WTC11 (cell line): ENCODE measurements at places on chromosomes 11 and 22. TPM values are rescaled to one million over a fixed set of nuclear protein-coding genes. Genes with fewer than 3 reads are reported as not detected.
A peak's percentile ranks its signal among the peaks of the same experiment; 100 is the strongest.

DNA sequence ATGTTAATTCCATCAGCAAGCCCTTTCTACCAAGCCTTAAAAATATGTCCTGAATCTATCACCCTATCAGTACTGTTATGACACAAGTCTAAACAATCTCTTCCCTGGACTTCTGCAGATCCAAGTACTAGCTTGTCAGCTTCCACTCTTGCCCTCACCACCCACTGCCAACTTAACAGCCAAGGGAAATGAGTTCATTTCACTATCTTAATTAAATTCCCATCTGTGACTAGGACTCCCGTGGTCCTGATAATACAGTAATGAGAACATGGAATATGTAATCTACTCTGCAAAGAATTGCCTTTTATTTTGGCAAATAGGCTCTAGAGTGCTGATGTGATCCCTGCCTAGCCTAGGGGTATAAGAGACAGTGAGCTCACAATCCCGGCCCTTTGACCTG lies 10.1 kb downstream of the UBQLN3 start:
- DNase-seq, result no peak

- no peak for DNase-seq
These were observed 30.8 kb downstream of the ZNRF3 start for GRCh38 chr22:28914201-28914600.

GRCh38 chr11:108160970-108161566 lies 39.7 kb downstream of the ACAT1 start:
- DNase-seq, result no peak

GRCh38 chr22:17100621-17101020 lies 15.8 kb downstream of the IL17RA start:
- no peak for DNase-seq

- DNase-seq, result no peak
These were observed 28.4 kb downstream of the ARHGAP32 start for GRCh38 chr11:129163714-129164164.

- DNase-seq, result no peak
These were observed 2.0 kb upstream of the CASTOR1 start for GRCh38 chr22:30291058-30291892.

GRCh38 chr11:66956689-66957290 lies 1.4 kb downstream of the PC start:
- DNase-seq, result no peak

DNA sequence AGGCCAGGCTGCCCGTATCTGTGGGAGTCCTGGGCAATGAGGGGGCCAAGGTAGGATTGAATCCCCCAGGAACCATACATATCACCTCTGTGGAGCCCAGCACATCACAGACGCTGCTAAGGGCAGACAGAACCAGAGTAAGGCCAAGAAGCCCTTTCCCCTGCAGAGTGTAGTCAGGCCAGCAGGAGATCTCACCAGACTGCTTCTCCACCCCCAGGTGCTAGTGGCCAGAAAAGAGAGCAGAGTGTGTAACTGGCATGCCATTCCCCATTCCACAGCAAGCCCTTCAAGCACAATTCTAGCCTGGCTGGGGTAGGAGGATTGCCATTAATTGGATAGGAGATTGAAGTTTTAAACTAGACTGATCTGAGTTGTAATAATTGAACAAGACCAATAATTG lies 28.0 kb upstream of the FCHSD2 start:
- DNase-seq, result no peak

- DNase-seq, result no peak
These were observed 44.9 kb downstream of the CD82 start for GRCh38 chr11:44610186-44610955.

DNA sequence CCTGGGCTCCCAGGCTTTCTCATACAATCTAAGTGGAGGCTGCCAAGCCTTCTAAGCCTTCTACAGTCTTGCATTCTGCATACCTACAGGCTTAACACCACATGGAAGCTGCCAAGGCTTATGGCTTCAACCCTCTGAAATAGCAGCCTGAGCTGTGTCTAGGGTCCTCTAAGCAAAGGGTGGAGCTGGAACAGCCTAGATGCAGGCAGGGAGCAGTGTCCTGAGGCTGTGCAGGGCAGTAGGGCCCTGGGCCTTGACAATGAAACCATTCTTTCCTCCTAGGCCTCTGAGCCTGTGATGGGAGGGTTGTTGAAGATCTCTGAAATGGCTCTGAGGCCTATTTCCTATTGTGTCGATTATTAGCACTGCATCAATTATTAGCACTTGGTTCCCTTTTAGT lies 150.9 kb upstream of the GRK3 start:
- DNase-seq, result no peak

GRCh38 chr11:45471266-45471665 lies 185.1 kb upstream of the SYT13 start:
- no peak for DNase-seq

- DNase-seq, result peak; percentile 77
These were observed 43.9 kb downstream of the BIRC2 start for GRCh38 chr11:102390667-102391465.

DNA sequence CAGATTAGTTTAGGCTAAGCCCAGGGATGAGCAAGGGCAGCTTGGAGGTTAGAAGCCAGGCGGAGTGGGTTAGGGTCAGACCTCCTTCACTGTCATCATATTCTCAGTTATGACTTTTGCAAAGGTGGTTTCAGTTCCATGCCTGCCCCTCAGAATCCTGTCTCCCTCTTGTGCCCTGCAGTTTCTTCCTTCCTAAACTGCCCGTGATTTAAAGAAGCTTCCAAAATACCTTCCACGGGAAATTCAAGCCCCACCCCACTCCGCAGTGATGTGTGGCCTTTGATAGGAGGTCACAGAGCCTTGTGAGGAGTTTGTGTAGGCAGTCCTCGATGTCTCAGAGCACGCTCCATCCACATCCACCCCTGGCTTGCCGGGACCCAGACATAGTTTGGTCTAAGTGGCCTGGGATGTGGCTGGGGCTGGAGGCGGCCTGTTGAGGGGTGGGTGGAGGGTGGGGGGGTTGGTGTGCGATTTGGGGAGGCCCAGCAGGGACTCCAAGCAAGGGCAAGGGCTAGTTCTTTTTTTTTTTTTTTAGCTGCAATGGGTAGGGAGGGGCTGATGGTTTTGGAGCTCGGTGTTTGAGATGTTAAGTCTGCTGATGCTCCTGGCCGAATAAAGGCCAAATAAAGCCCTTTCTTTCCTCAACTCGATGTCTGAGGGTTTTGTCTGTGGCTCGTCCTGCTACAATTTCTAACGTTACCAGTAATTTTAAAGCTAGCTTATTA lies 1.6 kb upstream of the IFITM1 start:
- DNase-seq, result no peak

DNA sequence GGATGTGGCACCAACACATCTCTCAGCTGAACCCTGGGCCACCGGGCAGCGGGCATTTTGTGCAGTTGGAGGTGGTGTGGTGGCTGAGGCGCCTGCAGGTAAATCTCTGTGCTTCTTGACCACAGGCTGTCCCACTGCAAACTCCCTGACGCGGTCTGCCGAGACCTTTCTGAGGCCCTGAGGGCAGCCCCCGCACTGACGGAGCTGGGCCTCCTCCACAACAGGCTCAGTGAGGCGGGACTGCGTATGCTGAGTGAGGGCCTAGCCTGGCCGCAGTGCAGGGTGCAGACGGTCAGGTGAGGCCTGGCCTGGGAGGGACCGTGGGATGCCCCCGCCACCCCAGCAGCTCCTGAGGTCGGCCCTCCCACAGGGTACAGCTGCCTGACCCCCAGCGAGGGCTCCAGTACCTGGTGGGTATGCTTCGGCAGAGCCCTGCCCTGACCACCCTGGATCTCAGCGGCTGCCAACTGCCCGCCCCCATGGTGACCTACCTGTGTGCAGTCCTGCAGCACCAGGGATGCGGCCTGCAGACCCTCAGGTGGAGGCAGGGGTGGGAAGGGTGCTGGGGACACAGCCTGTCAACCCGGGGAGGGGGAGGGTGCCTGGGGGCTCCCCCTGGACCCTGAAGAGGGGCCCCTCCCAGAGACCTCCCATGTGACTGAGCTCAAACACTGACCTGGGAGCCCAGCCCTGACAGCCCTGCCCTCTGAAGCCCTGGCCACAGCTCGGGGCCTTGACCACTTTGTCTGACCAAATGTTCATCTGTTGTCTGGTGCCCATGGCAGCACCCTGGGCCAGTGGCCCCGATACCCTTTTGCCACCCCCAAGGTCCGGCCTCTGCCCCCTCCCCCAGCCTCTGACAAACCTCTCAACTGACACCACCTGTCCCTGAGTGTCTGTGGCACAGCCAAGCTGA lies 4.6 kb upstream of the PGGHG start:
- DNase-seq, result no peak

- no peak for DNase-seq
These were observed 41.5 kb upstream of the CYP2D6 start for GRCh38 chr22:42171946-42172719.

GRCh38 chr11:20368438-20368837 lies 4.9 kb downstream of the HTATIP2 start:
- no peak for DNase-seq

- no peak for DNase-seq
These were observed 39.5 kb downstream of the ARFGAP3 start for GRCh38 chr22:42817556-42817955.

DNA sequence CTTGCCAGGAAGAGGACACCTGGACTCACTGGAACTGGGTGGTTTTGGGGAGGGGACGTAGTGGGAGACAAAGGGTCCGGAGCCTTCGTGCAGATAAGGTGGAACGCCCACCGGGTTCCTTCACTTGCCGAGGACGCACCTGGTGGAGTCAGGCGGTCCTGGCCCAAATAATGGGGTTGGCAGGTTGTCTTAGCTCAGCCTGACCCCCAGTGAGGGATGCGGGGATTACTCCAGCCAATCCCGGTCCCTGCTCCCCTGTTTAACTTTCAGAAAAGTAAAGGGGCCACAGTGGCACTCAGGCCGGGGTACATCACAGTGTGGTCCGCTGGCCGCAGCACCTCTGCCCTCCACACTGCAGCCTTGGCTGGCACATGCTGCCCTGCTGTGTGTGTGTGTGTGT lies 18.0 kb downstream of the A4GALT start:
- DNase-seq, result no peak

DNA sequence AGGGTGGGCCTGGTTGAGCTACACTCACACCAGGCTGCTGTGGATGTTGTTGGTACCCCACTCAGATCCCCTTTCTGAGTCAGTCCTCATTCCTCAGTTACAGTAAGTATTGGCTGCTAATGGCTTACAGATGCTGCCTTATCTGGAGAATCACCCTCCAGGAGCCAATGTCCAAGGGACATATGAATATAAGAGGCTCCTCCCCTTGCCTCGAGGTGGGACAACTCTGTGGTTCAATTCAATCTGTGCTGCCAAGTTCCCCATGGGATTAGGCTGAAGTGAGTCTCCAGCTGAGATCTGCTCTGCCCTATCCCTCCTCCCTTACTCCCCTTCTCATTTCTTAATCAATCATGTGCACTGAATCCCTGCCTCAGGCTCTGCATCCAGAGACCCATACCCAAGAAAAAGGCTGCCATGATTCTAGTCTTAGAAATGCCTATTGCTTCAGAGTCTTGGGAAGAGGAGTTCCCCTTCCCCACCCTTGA lies 168.8 kb upstream of the SYT13 start:
- DNase-seq, result no peak

DNA sequence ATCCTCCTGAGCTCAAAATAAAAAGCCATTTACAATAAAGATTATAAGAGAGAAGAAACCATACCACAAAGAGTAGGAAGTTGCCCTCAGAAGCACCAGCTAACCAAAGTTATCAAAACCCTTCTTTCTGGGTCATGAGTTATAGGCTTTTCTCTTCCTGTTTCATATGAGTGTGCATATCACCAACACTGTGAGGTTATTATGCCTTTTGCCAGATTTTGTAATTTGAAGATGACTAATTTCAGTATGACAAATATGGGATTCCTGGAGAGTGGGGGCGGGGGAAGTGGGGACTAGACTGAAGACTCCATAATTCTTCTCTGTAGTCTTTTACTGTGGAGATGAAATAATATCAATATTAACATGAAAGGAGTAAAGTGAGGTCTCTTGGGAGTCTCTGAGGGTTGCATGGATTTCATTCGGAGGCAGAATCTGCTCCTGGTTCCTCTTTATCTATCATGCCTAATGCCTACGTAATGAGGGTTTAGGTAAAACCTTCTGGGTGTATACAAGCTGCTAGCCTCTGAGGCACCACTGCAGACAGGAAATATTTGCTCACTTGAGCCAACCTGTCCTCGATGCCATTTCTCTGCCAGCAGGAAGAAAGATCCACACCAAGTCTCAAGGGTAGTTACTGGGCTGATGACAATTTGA lies 2.1 kb downstream of the LPXN start:
- DNase-seq, result no peak

DNA sequence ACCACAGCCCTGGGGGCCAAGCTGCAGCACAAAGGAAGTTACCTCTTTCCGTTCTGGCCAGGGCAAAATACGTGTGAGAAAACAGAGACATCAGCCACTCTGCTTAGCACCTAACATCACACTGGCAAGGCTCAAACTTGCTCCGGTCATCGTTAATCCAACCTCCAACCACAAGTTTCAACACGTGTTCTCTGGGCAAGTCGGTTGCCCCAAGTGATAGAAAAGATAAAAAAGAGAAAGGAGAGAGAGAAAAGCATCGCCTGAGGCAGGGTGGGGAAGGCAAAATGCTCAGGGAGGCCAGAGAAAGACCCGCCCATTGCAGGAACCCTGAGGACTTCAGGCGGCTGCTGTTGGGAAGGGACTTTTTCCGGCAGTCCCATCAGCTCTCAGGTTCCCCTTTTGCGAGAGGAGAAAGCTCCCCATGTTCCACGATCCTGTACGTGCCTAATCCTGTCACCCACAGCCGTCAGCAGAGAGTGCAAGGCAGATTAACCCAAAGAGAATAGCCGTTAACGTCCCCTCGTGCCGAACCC lies 18.5 kb upstream of the B4GALNT4 start:
- DNase-seq, result no peak

- DNase-seq, result no peak
These were observed 61.0 kb upstream of the PLET1 start for GRCh38 chr11:112321501-112322172.

GRCh38 chr22:49701380-49702067 lies 126.1 kb downstream of the BRD1 start:
- no peak for DNase-seq

- peak; percentile 84 for DNase-seq
These were observed 42.1 kb upstream of the CRTAM start for GRCh38 chr11:122796128-122796717.

DNA sequence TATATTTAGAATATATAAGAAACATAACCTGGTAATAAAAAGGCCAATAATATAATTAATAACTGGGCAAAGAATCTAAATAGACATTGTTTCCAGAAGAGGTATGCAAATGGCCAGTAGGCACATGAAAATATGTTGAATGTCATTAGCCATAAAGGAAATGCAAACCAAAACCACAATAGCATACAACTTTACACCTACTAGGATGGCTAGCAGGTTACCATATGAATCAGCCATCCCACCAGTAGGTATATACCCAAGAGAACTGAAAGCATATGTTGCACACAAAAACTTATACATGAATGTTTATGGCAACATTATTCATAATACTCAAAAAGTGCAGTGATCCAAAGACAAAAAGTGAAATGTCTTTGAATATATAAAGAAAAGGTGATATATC lies 2.7 kb upstream of the OR2D2 start:
- DNase-seq, result no peak

Gene TIGD3
- total RNA-seq, result 1.9 to 2.3 TPM (median 2.1 TPM) in 3 replicates

Gene KLHDC7B
- not detected in 3 replicates for total RNA-seq

Gene HINFP
- total RNA-seq, result 34.0 to 37.1 TPM (median 35.4 TPM) in 3 replicates

Gene CARNS1
- total RNA-seq, result 1.3 to 2.6 TPM (median 2.4 TPM) in 3 replicates

Gene OR5L2
- total RNA-seq, result not detected in 3 replicates

Gene TSGA10IP
- total RNA-seq, result 3.4 to 4.5 TPM (median 4.1 TPM) in 3 replicates

Gene OPCML
- 1.5 to 1.8 TPM (median 1.7 TPM) in 3 replicates for total RNA-seq

Gene TTC28
- total RNA-seq, result 12.1 to 13.5 TPM (median 13.0 TPM) in 3 replicates

Gene OR52N1
- total RNA-seq, result 0.07 TPM in 1 of 3 replicates, not detected in the others

Gene ART1
- total RNA-seq, result not detected in 3 replicates

Gene CCDC73
- total RNA-seq, result not detected in 3 replicates

Gene CBLIF
- not detected in 3 replicates for total RNA-seq

Gene ZNF280B
- total RNA-seq, result 5.9 to 7.7 TPM (median 7.0 TPM) in 3 replicates

Gene GGTLC3
- total RNA-seq, result not detected in 3 replicates

Gene MRPL21
- 80.1 to 83.6 TPM (median 82.3 TPM) in 3 replicates for total RNA-seq

Gene PRRG4
- 0.87 to 1.1 TPM (median 1.1 TPM) in 3 replicates for total RNA-seq
